ENCODE measurements at places on chromosomes 12 and 14.

DNA sequence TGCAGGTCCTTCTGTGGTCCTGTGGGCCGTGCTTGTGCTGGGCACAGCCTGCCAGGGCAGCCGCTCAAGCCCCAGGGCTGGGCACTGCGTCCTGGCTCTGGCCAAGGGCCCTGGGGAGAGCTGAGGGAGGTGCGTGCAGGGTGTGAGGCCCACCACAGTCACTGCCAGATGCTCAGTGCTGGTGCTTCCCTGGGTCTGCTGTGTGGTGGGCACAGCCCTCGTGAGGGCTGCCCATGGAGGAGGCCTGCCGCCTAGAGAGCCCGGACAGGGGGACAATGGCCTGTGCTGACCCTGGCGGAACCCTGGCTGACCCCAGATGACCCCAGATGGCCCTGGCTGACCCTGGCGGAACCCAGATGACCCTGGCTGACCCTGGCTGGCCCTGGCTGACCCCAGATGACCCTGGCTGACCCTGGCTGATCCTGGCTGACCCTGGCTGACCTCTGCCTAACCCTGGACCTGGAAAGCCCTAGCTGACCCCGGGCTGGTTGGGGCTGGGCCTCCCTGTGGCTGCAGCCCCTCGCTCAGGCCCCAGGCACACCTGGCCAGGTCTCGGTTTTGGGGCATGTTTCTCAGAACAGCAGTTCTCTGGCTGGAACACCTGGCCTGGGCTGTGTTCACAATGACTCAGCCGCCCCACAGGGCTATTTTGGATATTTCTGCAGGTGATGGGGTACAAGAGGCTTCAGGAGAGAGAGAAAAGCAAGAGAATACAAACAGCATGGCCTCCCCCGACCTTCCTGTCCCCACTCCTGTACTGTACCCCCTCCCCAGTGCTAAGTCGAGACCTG lies 55.4 kb downstream of the TMEM121 start:
- DNase-seq, result no peak

GRCh38 chr12:103586791-103587370 lies at the start of gene STAB2:
Gene STAB2 (plus strand): TSS chr12:103587273. CDS start chr12:103587477, 204 bp downstream.
- no peak for DNase-seq

GRCh38 chr14:89428546-89429198 lies 11.6 kb upstream of the FOXN3 start:
- DNase-seq, result no peak

- no peak for DNase-seq
These were observed 428.8 kb downstream of the ZFP36L1 start for GRCh38 chr14:68363843-68364767.

DNA sequence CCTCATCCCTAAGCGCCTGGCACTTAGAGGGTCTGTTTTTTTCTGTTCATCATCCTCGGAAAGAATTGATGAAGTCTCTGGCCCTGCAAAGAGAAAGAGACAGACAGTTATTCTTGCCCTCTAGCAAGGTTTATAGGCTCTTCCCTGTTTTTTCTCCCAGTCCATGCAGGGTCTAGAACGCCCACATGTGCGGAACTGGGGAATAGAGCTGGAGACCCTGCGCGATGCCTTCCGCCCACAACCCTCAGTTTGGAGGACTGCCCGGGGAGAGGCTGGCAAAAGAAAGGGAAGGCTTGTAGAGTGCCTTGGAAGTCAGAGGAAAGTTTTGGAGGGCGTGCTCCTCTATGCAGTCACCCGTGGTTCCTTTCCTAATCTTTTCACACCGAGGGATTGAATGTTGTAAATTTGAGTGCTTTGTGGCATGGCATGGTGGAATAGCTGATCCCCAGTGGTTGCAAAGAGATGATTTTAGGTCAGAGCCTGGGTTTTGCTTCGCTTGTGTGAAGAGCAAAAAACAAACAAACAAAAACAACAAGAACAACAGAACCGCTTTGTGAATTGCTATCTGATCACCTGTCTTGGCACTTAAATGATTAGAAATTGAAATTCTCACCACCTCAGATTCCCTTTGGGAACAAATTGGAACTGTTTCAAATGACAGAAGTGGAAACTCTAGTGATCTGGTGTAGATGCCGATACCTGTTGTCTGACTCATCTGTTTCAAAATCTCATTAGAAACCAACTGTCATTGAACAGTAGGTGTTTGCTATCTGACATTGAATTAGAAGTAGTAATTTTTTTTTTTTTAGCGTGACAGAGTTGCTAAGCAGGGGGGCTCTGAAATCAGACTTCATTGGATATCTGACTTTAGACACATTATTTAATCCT lies 947 bp downstream of the GAS2L3 start:
- DNase-seq, result no peak

Measured in caudate nucleus (tissue), 63 donors.